Effector CD4-positive, alpha-beta T cell (primary cell): ENCODE measurements at places on chromosomes 3 and 15.

GRCh38 chr15:95987886-95988573 lies 342.5 kb upstream of the NR2F2 start:
- DNase-seq: no peak

GRCh38 chr15:92801774-92802464 lies 98.2 kb upstream of the CHD2 start:
- DNase-seq: no peak

DNA sequence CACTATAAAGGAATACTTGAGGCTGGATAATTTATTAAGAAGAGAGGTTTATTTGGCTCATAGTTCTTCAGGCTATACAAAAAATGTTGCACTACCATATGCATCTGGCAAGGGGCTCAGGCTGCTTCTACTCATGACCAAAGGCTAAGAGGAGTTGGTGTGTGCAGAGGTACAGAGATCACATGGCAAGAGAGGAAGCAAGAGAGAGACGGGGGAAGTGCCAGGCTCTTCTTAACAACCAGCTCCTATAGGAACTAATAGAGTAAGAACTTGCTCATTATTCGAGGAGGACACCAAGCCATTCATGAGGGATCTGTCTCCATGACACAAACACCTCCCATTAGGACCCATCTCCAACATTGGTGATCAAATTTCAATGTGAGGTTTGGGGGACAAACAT lies 6.0 kb upstream of the FNDC3B start:
- DNase-seq: no peak

DNA sequence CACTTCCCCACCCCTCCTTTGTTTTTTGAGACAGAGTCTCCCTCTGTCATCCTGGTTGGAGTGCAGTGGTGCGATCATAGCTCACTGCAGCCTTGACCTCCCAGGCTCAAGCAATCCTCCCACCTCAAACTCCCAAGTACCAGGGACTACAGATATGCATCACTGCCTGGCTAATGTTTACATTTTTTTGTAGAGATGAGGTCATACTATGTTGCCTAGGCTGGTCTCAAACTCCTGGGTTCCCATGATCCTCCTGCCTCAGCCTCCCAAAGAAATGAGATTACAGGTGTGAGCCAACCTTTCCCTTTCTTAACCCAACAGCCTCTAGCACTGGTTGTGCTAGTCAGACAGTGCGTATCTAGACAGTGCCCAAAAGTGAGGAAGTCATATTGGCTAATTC lies 6.4 kb upstream of the GATM start:
- DNase-seq: no peak

- DNase-seq: peak; percentile 29
Measured at GRCh38 chr3:184361532-184361931, at the start of the genes CLCN2 and POLR2H. Gene CLCN2 (minus strand): TSS chr3:184361605. CDS start chr3:184361479, 126 bp downstream. Gene POLR2H (plus strand): TSS chr3:184361710. CDS start chr3:184363493, 1,783 bp downstream.

GRCh38 chr3:52144796-52145735 lies 9.2 kb downstream of the POC1A start:
- DNase-seq: no peak

GRCh38 chr3:182325213-182325950 lies 467.9 kb upstream of the ATP11B start:
- no peak for DNase-seq
